ENCODE measurements at places on chromosomes 2 and 18.

- no peak for DNase-seq
Measured at GRCh38 chr2:18117592-18117991, 239.1 kb downstream of the KCNS3 start.

- DNase-seq = no peak
Measured at GRCh38 chr2:223055140-223055539, 3.1 kb downstream of the KCNE4 start.

DNA sequence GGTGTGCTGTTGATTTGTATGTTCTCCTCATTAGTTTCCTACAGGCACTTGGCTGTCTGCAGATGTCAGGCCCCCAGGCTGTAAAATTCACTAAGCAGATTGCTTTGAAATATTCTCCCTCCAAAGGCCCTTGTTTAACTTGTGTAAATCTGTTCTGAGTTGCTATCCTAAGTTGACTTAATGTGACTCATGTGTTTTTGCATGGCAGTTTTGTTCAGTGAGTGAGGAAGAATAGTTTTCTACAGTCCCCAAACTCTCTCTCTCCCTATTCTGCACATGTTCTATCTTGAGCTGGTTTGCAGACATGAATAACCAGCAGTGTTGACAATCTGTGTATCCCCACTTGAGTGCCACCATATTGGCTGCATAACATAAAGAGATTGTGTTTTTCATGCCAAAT, 1005.4 kb upstream of the DDX18 start:
- DNase-seq = no peak

DNA sequence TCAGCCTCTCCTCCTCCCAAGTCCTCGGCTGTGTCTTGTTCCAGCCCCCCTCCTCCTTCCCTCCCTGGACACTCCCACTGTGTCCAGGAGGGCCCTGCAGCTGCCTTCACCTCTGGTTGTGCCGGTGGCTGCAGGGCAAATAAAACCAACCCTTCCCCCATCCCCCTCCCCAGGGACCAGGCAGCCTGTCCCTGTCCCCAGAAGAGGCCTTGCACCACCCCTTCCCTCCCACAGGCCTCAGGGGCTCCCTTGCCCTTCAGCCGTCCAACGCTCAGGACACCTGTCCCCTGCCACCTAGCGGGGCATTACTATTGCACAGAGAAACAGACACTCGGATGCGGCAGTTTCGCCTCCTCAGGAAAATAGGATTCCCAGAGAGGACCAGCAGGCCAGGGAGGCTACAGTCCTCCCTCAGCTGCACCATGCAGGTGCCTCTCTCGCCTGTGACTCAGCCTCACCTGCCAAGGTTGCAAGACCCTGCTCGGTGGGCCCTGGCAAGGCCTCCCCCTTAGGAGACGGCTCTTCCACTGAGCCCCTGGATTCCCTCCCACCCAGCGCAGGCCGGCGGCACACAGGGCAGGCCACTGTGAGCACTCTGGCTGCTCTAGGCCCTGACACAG, 5.5 kb upstream of the GPC1 start:
- DNase-seq = no peak

- no peak for DNase-seq
Measured at GRCh38 chr2:127985735-127986134, 42.1 kb downstream of the SAP130 start.

DNA sequence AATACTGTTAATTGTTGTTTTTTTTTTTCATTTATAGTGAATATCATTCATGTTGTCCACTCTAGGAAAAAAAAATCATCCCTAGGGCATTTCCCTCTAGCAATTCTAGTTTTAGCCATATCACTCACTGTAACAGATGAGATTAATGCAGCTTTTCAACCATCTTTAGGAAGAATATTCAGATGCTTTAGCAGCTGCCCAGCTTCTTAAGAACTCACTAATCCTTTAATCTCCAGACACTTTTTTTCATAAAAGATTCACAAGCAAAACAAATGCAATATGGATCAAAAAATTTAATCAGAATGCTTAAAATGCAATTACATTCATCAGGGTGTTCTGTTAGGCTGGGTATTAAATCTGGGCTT, 692.6 kb downstream of the ERBB4 start:
- DNase-seq = no peak

- DNase-seq = peak; percentile 32
Measured at GRCh38 chr2:230225486-230225885, at the start of gene SP140. SP140 (plus strand) TSS chr2:230225736; CDS start chr2:230225845, 109 bp downstream.

DNA sequence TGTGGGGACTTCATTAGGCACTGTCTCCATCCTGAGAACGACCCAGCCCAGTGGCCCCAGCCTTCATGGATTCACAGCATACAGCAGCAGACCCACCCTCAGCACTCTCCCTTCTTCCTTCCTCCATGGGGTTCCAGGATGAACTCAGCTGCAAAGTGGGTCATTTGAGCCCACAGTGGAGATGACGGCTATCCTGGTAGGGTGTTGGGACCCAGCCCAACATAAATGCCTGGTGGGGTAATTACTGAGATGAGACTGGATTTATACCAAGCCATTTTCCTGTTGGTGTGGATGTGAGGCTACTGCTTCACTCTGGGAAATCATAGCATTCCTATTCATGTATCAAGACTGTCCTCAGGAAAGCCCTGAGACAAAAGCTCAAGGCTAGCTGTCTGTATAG, 536.7 kb upstream of the TNP1 start:
- DNase-seq = no peak

DNA sequence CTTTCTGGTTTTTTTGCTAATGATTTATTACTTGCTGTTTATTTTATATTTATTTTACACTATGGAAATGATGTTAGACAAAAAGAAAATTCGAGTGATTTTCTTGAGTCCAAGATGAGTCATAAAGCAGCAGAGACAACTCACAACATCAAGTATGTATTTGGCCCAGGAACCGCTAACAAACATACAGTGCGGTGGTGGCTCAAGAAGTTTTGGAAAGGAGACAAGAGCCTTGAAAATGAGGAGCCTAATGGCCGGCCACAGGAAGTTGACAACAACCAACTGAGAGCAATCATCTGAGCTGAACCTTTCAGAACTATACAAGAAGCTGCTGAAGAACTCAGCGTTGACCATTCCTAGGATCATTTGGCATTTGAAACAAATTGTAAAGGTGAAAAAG, 594.1 kb downstream of the SATB2 start:
- no peak for DNase-seq

GRCh38 chr2:226115102-226115831, 684.4 kb downstream of the IRS1 start:
- DNase-seq = no peak

DNA sequence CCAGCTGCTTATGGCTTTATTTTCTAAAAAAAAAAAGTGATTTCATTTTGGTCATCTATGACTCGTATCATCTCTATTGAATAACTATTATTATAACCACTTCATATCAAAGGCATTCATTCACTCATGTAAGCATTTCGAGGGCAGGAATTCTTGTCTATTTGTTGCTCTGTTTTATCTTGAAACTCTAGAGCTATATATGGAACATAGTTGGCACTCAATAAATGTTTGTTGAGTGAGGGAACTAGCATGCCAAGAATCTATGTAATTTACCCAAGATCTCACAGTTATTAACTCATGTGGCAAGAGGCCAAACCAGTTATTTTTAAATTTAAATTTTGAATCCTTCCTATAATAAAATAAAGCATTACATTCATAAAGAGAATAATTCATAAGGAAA, 470.1 kb downstream of the TMX3 start:
- no peak for DNase-seq

GRCh38 chr2:11158916-11159573, 3.8 kb downstream of the SLC66A3 start:
- DNase-seq = no peak

GRCh38 chr2:69188182-69188900, 175.4 kb downstream of the ANTXR1 start:
- no peak for DNase-seq
